ENCODE measurements at places on chromosomes 6 and 20.
A peak's percentile ranks its signal among the peaks of the same experiment; 100 is the strongest.

GRCh38 chr20:31713312-31714273 lies 9.1 kb downstream of the BCL2L1 start:
- H3K36me3 ChIP-seq = peaks cover 46% of the 10 kb centered on the region
- H3K27ac ChIP-seq = no peak overlapping the region
- H3K4me1 ChIP-seq = peaks cover 63% of the 10 kb centered on the region
- H3K4me3 ChIP-seq = no peak overlapping the region
- no peak for DNase-seq

GRCh38 chr6:108156180-108156937 lies 9.5 kb upstream of the NR2E1 start:
- DNase-seq = no peak
- no peaks in the 10 kb centered on the region for H3K36me3 ChIP-seq
- H3K27ac ChIP-seq = no peak overlapping the region
- H3K4me1 ChIP-seq = peaks cover 20% of the 10 kb centered on the region
- no peak overlapping the region for H3K4me3 ChIP-seq
- H3K27me3 ChIP-seq = peaks cover 80% of the 10 kb centered on the region

DNA sequence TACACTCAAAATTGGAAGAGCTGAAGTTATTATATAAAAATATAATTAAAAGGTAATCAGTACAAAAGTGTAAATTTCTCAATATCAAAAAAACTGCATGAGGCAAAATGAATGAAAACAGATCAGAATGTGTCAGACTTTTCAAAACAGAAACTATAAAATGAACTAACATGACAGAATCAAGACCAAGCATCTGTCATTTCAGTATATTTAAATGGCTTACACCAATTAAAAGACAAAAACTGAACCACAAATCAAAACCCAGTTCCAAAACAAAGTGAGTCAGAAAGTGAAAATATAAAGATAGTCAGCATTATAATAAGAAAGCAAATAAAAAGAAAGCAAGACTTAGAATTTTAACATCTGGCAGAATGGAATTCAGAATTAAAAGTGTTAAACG lies 289.7 kb downstream of the UBE3D start:
- H3K27me3 ChIP-seq = no peaks in the 10 kb centered on the region
- no peaks in the 10 kb centered on the region for H3K4me1 ChIP-seq
- H3K36me3 ChIP-seq = no peaks in the 10 kb centered on the region
- no peak overlapping the region for H3K4me3 ChIP-seq
- H3K27ac ChIP-seq = no peak overlapping the region

DNA sequence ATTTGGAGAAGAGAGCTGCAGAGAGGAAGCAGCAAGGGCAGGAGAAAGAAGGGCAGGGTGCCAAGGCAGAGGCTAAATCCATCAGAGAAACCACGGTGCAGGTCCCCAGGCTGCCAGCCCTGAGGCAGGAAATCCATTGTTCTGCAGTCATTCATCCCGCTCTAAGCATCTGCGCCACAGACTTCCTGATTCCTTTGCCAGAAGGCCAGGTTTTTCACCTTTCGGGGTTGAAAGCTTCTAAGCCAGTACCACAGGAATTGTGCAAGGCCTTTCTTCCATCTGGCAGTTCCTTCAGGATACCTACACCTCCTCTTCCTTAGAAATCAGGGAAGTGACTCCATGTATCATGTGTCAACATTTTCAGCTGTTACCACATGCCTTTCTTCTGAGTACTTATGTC lies 45.6 kb downstream of the ADGRF5 start:
- no peaks in the 10 kb centered on the region for H3K4me1 ChIP-seq
- H3K27ac ChIP-seq = no peak overlapping the region
- no peak overlapping the region for H3K4me3 ChIP-seq
- no peaks in the 10 kb centered on the region for H3K27me3 ChIP-seq
- H3K36me3 ChIP-seq = no peaks in the 10 kb centered on the region
- DNase-seq = no peak

DNA sequence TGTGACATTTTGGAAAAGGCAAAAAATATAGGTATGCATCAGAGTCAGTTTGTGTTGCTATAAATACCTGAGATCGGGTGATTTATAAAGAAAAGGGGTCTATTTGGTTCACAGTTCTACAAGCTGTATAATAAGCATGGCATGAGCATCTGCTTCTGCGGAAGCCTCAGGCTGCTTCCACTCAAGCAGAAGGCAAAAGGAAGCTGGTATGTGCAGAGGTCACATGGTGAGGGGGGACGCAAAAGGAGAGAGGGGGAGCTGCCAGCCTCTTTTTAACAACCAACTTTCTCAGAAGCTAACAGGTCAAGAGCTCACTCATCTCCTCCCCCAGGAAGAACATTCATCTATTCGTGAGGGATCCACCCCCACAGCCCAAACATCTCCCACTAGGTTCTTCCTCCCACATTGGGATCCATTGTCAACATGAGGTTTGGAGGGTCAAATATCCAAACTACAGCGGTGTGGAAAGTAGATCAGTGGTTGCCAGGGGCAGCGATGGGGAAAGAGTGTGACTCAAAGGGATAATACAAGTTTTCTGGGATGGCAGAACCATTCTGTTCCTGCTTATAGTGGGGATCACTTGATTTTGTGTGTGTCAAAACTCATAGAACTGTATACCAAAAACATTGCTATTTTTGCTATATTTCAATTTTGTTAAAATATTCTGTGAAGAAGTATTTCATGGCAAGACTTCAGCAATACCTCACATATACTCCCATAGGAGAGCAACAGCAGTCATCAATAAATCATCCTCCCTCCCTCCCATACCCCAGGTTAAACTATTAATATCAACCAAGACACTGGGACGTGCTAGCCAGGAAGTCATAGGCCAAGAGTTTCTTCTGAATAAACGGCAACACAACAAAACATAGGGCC lies 9.9 kb upstream of the FAM50B start:
- no peak overlapping the region for H3K27ac ChIP-seq
- H3K27me3 ChIP-seq = no peaks in the 10 kb centered on the region
- H3K4me1 ChIP-seq = no peaks in the 10 kb centered on the region
- no peak overlapping the region for H3K4me3 ChIP-seq
- H3K36me3 ChIP-seq = no peaks in the 10 kb centered on the region
- no peak for DNase-seq

- no peak for DNase-seq
- no peak overlapping the region for H3K4me3 ChIP-seq
- no peaks in the 10 kb centered on the region for H3K36me3 ChIP-seq
- no peak overlapping the region for H3K27ac ChIP-seq
- H3K27me3 ChIP-seq = no peaks in the 10 kb centered on the region
- no peaks in the 10 kb centered on the region for H3K4me1 ChIP-seq
Observed at GRCh38 chr20:52895701-52896100, 76.5 kb upstream of the TSHZ2 start.

DNA sequence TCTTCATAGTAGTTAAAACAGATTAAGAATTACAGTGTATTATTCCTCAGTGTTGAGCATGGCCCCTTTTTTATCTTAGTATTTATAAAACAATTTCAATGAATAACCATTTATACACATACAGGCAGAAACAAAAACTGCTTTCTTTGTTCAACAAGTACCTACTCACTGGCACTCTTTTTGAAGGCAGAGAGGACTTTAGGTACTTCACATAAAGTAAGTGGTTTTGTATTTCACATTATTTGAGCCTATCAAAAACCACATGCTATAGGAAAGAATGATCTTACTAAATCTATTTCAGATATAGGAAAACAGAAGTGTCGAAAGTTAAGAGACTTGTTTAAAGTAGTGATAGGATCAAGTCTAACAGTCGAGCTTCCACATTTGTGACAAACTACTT lies 73.8 kb downstream of the PRKN start:
- H3K27ac ChIP-seq = no peak overlapping the region
- DNase-seq = no peak
- no peaks in the 10 kb centered on the region for H3K4me1 ChIP-seq
- no peaks in the 10 kb centered on the region for H3K36me3 ChIP-seq

- no peak overlapping the region for H3K4me3 ChIP-seq
- peaks cover 7% of the 10 kb centered on the region for H3K4me1 ChIP-seq
- H3K27me3 ChIP-seq = peaks cover 61% of the 10 kb centered on the region
- no peak for DNase-seq
- H3K36me3 ChIP-seq = no peaks in the 10 kb centered on the region
Observed at GRCh38 chr6:71419217-71420094, 130.8 kb downstream of the OGFRL1 start.

GRCh38 chr6:125188594-125189203 lies 35.1 kb downstream of the TPD52L1 start:
- no peak overlapping the region for H3K27ac ChIP-seq
- no peak overlapping the region for H3K4me3 ChIP-seq
- H3K4me1 ChIP-seq = peaks cover 5% of the 10 kb centered on the region
- no peaks in the 10 kb centered on the region for H3K27me3 ChIP-seq

DNA sequence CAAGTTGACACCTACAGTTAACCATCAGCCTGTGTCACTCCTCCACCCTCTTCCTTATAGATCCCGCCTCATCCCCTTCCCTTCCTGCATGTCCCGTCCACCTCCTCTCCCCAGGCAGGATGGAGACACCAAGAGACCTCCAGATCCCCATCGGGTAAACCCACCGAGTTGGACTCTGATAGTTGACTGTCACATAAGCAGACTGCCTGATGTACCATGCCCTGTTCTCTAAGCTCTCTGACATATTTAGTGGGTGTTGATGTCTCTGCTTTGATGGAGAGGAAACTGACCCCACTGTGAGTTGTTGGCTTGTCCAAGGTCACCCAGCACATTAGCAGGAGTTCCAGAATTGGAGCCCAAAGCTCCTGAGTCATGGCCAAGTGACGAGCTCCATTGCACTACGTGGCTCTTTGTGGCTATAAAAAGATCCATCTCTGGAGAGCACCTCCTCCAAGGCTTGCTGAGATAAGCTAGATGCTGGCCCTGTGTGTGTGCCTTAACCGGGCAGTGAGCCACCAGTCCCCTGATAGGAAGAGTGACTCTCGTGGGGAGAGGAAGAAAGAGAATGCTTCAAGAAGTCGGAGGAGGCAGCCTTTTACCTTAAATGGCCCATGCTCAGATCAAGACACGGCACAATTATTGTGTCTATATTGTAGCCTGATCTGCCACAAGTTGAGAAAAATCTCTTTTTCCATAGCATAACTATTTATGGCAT lies 236.0 kb upstream of the ECI2 start:
- H3K36me3 ChIP-seq = no peaks in the 10 kb centered on the region
- no peak overlapping the region for H3K4me3 ChIP-seq
- no peak overlapping the region for H3K27ac ChIP-seq
- H3K27me3 ChIP-seq = no peaks in the 10 kb centered on the region

- H3K4me3 ChIP-seq = no peak overlapping the region
- DNase-seq = no peak
- H3K36me3 ChIP-seq = no peaks in the 10 kb centered on the region
- H3K27ac ChIP-seq = peak overlapping the region; percentile 7
Observed at GRCh38 chr20:3901028-3901705, 12.0 kb downstream of the PANK2 start.

GRCh38 chr6:136767103-136767502 lies 25.2 kb downstream of the MAP3K5 start:
- no peak for DNase-seq
- no peaks in the 10 kb centered on the region for H3K36me3 ChIP-seq
- H3K4me1 ChIP-seq = peaks cover 69% of the 10 kb centered on the region
- H3K27ac ChIP-seq = peak overlapping the region; percentile 36

- H3K27ac ChIP-seq = no peak overlapping the region
- DNase-seq = no peak
- no peaks in the 10 kb centered on the region for H3K4me1 ChIP-seq
Observed at GRCh38 chr6:75855052-75855451, 106.0 kb downstream of the MYO6 start.

GRCh38 chr6:99605074-99605734 lies 1.4 kb upstream of the PRDM13 start:
- peaks cover 70% of the 10 kb centered on the region for H3K4me1 ChIP-seq
- no peak overlapping the region for H3K27ac ChIP-seq
- H3K36me3 ChIP-seq = no peaks in the 10 kb centered on the region
- no peak for DNase-seq

GRCh38 chr20:46985250-46985649 lies 90.6 kb downstream of the EYA2 start:
- H3K4me1 ChIP-seq = peaks cover 3% of the 10 kb centered on the region
- DNase-seq = no peak
- no peak overlapping the region for H3K27ac ChIP-seq

DNA sequence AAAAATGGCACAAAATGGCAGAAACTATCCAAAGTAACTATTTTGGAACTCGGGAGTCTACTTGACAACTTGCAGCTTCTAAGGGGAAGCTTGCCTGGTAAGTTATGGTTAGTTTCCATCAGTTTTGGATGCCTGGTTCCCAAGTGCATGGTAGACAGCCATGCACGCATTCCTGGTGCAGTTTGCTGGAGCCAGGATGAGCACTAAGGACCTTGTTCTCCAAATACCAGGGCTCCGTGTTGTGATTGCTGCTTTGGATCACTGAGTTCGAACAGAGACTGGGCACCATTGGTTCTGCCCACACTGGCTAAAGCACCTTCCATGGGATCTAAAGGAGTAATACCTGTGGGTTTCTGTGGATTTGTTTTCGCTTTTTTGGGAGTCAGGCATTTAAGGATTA lies 103.7 kb downstream of the FAM120B start:
- H3K27me3 ChIP-seq = no peaks in the 10 kb centered on the region
- no peak overlapping the region for H3K4me3 ChIP-seq
- H3K36me3 ChIP-seq = peaks cover 9% of the 10 kb centered on the region
- no peaks in the 10 kb centered on the region for H3K4me1 ChIP-seq
- no peak for DNase-seq

DNA sequence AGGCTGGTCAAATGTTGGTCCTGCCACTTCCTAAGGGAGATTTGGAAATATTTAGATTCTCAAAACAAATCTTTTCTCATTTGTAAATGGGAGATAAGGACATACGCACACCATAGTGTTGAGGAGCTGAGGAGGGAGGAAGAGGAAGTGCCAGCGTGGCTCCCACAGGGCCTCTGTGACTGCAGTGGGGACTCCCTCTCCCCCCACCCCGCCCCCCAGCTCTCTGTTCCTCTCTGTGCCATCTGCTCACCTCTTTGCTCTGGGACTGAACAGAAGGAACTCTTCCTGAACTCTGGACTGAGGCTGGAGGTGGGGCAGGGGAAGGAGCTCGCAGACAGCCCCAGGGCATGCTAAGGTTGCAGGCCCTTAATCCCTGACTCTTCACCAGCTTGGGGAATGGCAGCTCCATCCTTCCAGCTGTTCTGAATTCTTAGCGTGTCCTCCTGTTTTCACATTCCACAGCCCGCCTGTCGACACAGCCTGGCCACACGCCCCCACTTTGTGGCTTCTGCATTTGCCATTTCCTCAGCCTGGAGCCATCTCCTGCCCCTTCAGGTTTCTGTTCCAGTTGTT lies 11.4 kb downstream of the DDX27 start:
- H3K36me3 ChIP-seq = peaks cover 87% of the 10 kb centered on the region
- no peak overlapping the region for H3K4me3 ChIP-seq
- no peaks in the 10 kb centered on the region for H3K4me1 ChIP-seq
- DNase-seq = no peak
- no peaks in the 10 kb centered on the region for H3K27me3 ChIP-seq

GRCh38 chr6:87832025-87832825 lies 130.2 kb upstream of the AKIRIN2 start:
- peak overlapping the region; percentile 67 for H3K27ac ChIP-seq
- DNase-seq = no peak
- no peaks in the 10 kb centered on the region for H3K36me3 ChIP-seq
- H3K4me1 ChIP-seq = peaks cover 5% of the 10 kb centered on the region

DNA sequence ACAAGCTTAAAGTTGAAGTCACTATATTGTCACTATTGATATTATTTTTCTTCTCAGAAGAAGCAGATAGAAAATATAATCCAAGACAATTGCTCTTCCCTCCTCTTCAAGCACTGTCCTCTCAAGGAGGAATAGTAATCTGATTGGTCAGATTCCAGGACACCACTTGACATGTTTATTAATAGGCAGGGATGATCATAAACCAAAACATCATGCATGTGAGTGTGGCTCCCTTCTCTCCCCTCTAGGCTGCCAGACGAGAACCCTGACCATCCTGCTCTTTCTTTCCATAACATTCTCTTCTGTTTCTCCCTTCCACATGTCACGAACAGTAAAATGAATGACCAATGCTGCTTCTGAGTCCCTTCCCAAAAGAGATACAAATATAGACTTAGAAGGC lies 7.5 kb downstream of the ATG5 start:
- H3K36me3 ChIP-seq = peaks cover 14% of the 10 kb centered on the region
- no peak overlapping the region for H3K27ac ChIP-seq
- no peak for DNase-seq
- H3K27me3 ChIP-seq = no peaks in the 10 kb centered on the region
- no peak overlapping the region for H3K4me3 ChIP-seq
- peaks cover 2% of the 10 kb centered on the region for H3K4me1 ChIP-seq
